ENCODE measurements at places on chromosomes 1 and 21.

- DNase-seq = no peak
Observed at GRCh38 chr1:100713626-100714025, 5.9 kb upstream of the VCAM1 start.

- DNase-seq = no peak
Observed at GRCh38 chr1:244599937-244600350, 53.0 kb upstream of the DESI2 start.

DNA sequence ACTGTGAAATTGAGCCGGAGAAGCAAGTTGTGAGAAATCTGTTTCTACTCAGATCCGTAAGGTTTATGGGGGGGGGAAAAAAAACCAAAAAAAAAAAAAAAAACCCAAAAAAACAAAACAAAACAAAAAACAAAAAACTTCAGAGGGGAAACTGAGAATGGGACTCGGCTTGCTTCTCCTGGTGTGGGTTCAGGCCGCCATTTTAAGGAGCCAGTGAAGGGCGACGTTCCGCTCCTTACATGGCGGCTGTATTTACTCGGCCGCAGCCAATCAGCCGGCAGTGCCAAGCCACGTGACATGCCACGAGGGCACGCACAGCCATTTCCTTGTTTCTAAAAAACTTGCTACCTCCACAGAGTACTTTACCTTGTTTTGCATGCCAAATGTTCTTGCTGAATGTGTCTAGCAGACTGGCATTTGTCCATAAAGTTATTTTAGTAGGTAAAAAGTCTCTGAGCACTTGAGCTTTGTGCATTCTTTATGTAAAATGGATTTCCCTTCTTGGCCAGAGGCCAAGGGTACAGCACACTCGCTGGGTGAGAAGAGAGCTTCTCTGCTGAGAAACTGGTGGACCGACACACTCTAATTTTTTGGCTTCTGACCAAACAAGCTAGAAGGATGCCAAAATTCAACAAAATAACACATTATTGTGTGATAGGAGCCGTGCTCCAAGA lies 101.8 kb downstream of the NFIA start:
- DNase-seq = peak; percentile 58

DNA sequence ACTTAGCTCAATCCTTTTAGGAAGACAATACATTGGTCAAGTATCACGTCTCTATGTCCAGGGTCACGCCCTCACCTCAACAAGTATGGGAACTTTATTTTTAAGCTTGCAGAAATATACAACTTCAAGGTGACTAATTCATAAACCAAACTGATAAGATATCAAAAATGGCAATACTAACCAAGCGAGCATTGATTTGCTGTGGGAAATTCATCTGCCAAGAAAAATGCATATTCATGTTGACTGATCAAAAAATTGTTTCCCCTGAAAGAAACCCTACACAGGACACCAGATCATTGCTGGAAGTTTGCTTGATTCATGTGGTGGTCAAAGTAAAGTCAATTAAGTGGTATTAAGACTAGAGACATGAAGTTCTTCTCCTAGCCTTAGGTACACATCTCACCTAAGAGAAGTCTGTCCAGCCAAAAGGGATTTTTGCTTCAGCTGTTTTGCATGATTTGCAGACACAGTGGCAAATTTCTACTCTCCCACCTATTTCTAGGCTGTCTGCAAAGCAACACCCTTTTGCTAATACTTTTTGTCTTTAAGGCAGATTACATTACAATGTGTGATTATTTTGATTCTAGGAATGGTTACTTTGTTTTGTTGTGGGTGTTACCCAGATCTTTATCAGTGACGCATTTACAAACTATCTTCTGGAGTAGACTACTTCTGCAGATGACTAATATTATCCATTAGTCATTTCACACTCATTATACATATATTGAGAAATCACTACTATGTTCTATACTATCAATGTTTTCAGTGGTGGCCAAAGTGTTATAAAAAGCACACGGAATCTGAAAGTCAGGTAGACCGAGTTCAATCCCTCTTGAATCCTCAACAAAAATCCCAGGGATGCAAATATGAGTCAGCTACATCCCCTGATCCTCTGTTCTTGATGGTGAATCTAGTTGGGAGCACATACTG lies 12.4 kb downstream of the SAMSN1 start:
- DNase-seq = no peak

- DNase-seq = no peak
Observed at GRCh38 chr1:94636624-94637023, 95.1 kb upstream of the F3 start.

- DNase-seq = no peak
Observed at GRCh38 chr1:7076572-7076971, 291.3 kb downstream of the CAMTA1 start.

- DNase-seq = no peak
Observed at GRCh38 chr1:226566234-226566633, 17.7 kb downstream of the STUM start.

DNA sequence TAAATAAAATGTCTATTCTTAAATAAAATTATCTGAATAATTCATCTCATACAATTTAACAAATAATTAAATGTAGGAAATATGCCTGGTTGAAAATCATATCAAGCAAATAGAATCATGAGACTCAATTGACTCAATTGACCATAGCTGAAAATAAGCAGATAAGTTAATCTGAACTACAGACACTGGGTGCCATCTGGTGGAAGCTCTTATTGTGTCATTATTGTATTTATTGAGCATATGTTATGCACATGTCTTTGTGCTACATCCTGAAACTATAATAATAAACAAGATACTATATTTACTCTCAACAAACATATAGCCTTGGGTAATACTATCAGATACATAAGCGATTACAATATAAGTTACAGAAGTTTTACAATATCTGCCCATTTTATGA lies 41.0 kb downstream of the BRINP3 start:
- DNase-seq = peak; percentile 21

DNA sequence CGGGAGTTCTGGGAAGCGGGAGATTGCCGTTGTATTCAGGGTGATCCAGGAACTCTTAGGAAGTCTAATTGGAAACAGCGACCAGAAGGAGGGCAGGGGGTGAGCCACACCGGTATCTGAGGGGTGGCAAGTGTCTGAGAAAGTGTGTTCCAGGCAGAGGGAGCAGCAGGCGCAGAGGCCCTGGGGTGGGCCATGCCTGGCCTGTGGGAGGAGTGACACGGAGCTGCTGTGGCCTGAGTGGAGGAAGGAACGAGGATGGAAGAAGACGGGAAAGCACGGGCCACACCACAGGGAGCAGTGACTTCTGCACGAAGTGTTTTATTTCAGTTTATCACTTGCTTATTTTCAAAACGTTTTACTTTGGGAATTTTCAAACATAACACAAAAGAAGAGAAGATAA lies 11.3 kb downstream of the PER3 start:
- no peak for DNase-seq

GRCh38 chr1:241356187-241356518 lies 852 bp downstream of the RGS7 start:
- DNase-seq = no peak

DNA sequence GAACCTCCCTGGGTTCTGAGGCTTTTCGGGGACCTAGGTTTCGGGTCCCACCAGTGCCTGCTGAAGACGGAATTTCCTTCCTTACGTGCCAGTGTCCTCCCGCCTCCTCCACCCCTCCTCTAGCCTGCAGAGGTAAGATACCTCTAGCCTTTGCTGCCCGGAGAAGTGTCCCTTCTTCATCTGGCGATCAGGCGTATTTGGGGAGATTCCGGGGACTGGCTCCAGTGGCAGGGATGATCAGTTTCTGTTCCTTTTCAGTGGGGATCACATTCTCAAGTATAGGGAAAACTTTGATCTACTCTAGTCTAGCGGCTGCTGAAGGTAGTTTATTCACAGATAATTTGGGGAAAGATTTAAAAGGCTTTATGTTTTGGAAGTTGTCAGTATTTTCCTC lies 674 bp downstream of the CEP350 start:
- DNase-seq = peak; percentile 17

DNA sequence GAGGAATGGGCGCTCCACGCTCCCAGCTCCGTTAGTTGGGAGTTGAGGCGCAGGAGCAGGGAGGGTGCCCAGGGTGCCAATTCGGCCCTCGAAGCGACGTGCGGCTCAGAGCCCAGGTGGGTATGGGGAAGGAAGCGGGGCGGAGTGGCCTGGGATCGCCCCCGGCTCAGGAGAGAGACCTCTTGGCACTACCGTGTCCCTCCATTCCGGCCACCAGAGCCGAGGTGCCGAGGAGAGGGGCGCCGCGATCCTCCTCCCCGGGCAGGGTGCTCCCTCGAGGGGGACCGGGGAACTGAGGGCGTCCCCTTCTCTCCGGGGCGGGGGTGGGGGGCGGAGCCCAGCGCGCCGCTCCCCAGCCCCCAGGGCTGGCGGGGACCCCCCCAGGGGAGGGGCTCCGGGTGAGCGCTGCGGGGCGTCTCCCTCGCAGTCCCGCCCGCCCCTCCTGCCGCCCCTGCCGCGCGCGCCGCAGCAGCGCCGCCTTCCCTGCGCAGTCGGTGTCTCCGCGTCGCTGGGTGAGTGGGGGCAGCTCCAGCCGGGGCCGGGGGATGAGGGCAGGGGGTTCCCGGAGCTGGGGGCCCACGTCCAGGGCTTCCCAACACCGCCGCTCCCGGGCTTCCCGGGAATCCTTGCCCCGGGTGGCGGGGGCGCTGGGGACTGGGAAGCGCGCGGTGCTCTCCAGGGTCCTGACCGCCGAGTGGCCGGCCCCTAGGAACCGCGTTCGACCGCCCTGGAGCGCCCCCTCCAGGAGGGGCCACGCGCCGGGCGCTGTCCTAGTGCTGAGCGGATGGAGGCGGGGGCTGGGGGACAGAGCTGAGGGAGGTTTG lies at the start of gene HPCA:
HPCA (plus strand) TSS at position 488 of the 824 bp plus-strand sequence. CDS start 2,408 bp downstream, outside the sequence.
- peak; percentile 89 for DNase-seq

DNA sequence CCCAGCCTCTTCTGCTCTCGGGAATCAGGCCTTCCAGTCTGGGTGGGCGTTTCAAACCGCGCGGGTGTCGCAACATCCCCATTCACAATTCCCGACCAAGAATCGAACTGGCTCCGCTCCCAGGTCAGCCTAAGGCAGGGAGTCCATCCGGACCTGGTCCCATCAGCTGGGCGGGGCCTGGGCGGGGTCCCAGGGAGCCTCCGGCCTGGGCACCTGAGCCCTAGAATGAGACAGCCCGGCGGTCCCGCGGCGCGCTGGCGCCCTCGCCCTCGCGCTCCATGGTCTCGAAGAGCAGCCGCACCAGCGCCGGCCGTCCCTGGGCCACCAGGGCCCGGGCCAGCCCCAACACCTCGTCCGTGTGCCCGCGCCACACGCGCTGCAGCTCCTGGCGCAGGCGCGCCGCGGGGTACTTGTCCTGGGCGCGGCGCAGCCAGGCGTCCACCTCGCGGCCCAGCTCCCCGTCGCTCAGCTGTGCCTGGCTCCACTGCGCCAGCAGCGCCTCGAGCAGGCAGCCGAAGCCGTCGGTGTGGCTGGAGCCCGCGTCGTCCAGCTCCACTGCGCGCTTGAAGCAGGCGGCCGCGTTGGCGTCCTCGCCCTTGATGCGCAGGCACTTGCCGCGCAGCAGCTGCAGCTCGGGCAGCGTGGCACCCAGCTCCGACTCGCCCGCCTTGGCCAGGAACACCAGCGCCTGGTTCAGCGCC lies 16.9 kb upstream of the PARS2 start:
- no peak for DNase-seq

DNA sequence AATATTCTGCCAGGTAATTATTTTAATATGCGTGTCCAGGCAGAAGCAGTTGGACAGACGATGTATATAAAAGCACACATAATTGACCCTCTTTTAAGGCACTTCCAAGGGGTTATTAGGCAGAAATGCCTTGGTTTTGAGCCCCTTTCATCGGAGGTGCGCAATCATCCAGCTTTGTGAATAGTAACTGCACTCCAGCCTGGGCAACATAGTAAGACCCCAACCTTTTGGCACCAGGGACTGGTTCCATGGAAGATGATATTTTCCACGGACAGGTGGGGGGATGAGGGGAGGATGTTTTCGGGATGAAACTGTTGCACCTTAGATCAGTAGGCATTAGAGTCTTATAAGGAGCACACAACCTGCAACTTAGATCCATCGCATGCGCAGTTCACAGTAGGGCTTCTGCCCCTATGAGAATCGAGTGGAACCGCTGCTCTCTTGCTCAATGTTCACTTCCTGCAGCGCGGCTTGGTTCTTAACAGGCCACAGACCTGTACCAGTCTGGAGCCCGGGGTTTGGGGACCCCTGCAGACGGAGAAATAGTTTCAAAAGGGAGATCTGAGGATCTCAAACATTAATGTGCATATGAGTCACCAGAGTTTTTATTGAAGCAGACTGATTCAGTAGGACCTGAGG lies 1.8 kb upstream of the MCOLN2 start:
- peak; percentile 49 for DNase-seq

- no peak for DNase-seq
Observed at GRCh38 chr1:112325504-112325903, 70.5 kb upstream of the CTTNBP2NL start.

DNA sequence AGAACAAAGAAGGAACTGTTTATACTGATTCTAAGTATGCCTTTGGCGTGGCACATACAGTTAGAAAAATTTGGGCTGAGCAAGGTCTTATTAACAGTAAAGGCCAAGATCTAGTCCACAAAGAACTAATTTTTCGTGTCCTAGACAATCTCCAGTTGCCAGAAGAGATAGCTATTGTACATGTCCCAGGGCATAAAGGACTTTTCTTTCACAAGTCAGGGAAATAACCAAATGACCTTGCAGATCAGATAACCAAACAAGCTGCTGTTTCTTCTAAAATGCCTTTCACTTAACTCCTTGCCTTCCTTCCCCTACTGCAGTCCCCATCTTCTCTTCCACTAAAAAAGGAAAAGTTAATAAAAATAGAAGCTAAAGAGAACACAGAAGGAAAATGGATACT lies 4.0 kb downstream of the TEX50 start:
- DNase-seq = no peak

DNA sequence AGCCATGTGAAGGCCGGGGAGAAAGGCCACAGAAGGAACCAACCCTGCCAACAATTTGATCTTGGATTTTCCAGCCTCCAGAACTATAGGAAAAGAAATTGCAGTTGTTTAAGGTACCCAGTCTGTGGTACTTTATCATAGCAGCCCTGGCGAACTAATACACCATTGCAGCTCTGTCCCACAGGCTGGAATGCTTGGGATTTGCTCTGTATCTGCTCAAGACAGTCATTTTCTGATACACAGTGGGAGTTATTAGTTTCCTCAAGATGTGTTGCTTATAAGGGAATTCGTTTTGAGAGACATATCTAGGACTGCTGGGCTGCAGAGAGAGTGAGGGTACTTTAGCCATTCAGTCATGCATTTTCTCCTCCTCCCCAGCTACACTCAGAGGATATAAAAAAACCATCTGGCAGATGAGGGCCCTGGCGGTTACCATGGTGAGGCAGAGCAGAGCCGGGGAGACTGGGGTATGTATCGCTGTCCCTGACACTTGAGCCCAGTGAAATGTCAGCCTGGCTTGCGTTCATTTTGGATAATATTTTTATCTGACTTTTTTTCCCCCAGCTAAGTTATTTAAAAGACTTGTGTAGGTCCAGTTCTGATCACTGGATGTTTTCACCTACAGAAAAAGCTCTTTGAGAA lies 104.6 kb downstream of the DIRAS3 start:
- no peak for DNase-seq

GRCh38 chr1:163650624-163651023 lies 328.9 kb downstream of the NUF2 start:
- peak; percentile 15 for DNase-seq

- DNase-seq = no peak
Observed at GRCh38 chr1:229034342-229034741, 236.6 kb upstream of the RAB4A start.

GRCh38 chr1:18109756-18110597 lies 2.4 kb downstream of the IGSF21 start:
- no peak for DNase-seq

All from HAP-1 (cell line).